NCI-H2081 treated with DMSO at 0.1 percent for 48 hours (cell line): ENCODE measurements at places on chromosomes 7 and 10.

DNA sequence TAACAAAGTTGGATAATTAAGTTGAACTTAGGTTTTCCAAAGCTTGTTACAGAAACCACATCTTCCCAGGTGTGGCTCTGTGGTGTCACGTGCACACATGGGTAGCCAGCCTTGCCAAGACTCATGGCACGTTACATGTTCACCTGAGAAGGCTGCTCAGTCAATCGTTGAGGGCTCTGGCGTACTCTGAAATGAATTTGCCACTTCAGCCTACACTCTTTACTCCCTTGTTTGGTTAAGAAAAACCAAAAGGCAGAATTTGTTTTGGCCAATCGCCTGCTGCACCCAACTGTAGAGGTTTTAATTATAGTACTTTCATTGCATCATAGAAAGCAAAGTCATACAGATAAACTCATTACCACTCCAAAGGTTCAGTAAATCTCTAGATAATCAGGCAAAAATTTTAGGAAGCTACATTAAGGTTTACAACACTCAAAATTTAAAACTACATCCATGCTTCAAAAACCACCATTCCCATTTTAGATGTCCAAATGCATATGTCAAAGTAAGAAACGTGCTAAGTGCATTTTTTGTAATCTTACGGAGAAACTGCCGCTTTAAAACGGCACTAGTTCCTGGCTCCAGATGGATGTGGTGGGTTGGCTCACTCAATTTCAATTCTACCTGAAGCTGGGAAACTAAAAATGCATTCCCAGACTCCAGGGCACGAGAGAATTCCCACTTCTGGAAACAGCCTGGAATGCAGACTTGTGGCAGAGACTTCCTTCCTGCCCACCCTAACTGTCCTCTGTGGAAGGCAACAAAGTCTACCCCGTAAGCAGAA is 88.4 kb downstream of the DIP2C start:
- no peak for DNase-seq

- DNase-seq = no peak
Observed at GRCh38 chr10:114685456-114685855, 27.4 kb upstream of the ABLIM1 start.

DNA sequence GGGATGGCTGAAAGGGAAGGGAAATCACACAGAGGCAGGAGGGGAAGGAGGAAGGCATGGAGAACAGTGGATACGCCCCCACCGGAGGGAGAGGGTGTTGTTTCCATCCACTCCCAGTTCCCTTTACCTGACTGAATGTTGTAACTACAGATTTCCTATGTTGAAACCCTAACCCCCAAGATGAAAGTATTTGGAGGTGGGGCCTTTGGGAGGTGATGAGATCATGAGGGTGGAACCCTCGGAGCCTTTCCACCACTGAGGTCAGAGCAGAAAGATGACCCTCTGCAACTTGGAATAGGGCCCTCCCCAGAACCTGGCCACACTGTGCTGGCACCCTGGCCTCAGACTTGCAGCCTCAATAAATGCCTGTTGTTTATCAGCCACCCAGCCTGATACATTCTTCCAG is 48.6 kb upstream of the CNPY1 start:
- DNase-seq = no peak

GRCh38 chr7:156055206-156055822 is 243.1 kb upstream of the SHH start:
- DNase-seq = no peak

- no peak for DNase-seq
Observed at GRCh38 chr7:27651702-27652101, 11.0 kb downstream of the HIBADH start.

GRCh38 chr10:132311338-132311939 is 3.7 kb upstream of the STK32C start:
- no peak for DNase-seq
